NCI-H510A treated with DMSO at 0.1 percent for 48 hours (cell line): ENCODE measurements at places on chromosomes 7 and 10.

- DNase-seq, result no peak
These were observed 26.0 kb downstream of the LARP4B start for GRCh38 chr10:905503-905902.

- DNase-seq, result no peak
These were observed 125.1 kb upstream of the JCAD start for GRCh38 chr10:30184397-30185033.

GRCh38 chr10:22999942-23000341 lies 72.1 kb downstream of the ARMC3 start:
- peak; percentile 12 for DNase-seq

- DNase-seq, result peak; percentile 88
These were observed 143.8 kb downstream of the TEX36 start for GRCh38 chr10:125538947-125539731.

DNA sequence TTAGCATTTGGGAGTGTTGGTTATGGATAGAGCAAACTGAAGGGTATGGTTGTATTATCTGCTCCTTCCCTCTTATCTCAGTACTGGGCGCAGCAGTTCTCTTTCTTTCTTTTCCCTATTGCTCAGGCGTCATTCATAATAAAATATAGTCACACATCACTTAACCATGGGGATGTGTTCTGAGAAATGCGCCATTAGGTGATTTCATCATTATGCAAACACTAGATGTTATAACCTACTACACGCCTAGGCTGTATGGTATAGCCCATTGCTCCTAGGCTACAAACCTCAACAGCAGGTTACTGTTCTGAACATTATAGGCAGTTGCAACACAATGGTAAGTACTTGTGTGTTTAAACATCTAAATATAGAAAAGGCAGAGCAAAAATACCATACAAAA lies 401.7 kb downstream of the EXOC4 start:
- DNase-seq, result no peak

DNA sequence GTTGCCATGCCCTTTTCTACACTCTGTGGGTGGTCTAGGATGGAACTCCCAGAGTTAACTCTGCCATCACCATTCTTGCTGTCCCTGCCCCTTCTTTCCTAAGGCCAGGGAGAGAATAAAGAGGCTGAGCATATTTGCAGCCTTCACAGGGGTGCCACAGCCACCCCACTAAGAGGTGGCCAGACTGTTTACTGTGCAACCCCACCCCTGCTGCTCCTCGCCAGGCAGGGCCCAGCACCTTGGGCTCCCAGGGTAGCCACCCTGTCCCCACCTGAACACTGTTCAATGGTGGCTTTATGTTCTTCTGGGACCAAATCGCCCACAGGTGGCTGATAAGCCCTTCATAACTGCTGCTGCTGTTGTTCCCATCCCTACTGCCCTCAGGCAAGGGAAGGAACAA lies 198.9 kb downstream of the SNX13 start:
- DNase-seq, result no peak

- DNase-seq, result no peak
These were observed 150.8 kb upstream of the NPSR1 start for GRCh38 chr7:34507191-34507590.

GRCh38 chr10:132019366-132019765 lies 37.6 kb upstream of the BNIP3 start:
- no peak for DNase-seq

DNA sequence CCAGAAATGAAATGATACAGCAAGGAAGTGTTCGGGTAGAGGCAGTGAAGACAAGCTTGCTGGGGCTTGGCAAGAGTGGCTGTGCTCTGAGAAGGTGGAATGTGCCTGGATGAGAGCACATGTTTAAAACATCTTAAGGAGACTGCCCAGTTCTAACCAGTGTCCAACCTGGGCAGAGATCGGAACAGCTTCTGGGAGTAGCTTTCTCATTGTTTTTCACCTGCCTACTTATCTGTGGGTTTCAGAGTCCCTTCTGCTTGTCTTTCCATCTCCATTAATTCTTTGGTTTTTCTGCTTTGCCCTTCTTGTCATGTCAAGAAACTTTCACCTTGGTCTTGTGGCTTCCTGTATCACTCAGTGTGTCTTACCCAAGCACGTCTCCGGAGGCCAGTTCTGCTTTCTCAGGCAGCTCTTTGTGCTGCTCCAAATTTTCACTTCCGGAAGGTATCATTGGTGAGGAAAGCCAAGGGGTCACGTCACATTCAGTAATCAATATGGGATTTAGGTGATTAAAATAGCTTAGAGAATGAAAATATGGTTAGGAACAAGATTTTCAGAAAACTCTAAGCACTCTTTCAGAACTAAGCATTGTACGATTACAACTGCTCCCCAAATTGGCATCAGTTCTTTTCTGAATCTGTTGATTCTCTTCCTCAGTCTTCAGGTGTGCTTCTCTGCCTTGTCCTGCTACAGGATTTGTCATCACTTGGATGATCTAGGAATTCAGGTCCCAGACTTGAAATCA lies 5.5 kb upstream of the LAMB4 start:
- DNase-seq, result no peak
